Nephron progenitor cell (in vitro differentiated cells): ENCODE measurements at places on chromosomes 1 and 21.

DNA sequence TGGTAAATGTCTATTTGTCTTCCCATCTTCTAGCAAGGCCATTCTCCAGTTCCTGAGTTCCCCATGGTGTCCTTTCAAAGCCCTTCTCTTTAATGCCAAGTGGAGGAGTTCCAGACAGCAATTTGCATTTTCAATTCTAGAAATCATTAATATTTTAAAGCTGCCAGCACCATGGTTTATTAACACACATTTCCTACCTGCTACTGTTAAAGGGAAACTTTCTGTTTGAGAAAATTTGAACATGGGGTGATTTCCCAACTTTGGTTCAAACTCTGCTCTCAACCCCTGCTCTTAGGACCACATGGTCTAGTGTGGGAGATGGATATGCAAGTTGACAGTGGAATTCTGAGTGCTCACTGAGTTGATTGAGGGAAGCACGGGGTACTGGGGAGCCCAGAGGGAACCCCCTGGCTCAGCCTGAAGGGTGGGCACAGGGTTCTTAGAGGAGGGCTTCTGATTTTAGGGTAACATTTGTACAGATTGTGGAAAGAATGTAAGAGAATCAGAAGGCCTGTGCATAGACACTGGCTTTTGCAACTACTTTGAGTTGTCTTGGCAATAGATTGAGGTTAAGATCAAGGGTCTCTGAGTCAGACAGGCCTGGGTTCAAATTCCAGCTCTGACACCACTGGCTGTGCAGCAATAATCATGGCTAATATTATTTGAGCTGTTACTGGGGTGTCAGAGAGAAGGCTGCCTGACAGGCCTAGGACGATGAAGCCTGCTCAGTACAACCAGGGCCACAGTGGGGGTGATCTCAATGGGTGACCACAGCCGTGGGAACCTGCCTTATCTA, 97.8 kb downstream of the BEND5 start:
- no peak for DNase-seq

DNA sequence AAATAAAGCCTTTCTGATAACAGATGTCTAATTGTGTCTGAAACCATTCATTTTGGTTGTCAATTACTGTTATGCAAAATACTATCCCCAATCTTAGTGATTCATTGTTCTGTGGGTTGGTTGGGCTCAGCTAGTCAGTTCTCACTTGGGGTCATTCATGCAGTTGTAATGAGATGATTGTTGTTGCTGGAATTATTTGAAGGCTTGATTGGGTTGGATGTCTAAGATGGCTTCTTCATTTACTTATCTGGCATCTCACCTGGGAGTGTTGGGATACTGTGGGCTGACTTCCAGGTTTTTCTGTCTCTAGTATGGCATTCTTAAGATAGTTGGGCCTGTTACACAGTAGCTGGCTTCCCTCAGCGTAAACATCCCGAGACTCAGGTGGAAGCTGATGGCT, 217.8 kb upstream of the B3GALT2 start:
- DNase-seq = no peak

GRCh38 chr1:19892628-19893168, 10.5 kb downstream of the OTUD3 start:
- no peak for DNase-seq

DNA sequence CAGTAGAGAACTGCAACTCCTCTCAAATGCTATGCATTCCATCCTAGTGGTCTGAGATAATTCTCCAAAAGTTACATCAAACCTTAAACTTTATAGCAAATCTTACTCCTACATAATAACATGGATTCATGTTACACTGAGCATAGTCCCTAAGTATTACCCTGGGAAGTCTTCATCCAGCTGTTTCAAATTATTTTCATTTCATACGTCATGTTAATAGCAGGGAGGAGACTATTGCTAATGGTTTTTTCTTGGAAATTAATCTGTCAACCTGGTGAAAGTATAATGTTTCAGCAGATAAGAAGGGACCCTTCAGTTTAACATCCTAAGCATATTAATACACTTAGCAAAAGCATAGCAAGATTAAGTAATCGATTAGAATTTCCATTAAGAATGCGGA, 318.1 kb downstream of the USP25 start:
- DNase-seq = no peak

DNA sequence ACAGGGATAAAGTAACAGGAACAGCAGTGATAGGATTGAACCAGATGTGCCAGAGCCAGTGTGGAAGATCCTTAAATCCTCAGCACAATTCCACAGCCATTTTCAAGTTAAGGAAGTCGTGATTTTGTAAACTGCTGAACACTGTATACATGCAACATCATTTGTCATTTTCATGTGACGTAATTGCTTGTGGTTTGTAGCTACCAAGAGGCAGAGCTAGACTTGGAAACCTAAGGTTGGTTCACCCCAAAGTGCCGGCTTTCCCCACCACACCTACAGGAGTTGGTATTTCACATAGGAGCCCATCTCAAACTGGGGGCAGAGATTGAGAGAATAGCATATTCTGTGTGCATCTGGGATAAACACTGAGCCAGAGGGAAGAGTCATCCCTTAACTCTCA, 113.9 kb downstream of the CAPN8 start:
- DNase-seq = no peak

DNA sequence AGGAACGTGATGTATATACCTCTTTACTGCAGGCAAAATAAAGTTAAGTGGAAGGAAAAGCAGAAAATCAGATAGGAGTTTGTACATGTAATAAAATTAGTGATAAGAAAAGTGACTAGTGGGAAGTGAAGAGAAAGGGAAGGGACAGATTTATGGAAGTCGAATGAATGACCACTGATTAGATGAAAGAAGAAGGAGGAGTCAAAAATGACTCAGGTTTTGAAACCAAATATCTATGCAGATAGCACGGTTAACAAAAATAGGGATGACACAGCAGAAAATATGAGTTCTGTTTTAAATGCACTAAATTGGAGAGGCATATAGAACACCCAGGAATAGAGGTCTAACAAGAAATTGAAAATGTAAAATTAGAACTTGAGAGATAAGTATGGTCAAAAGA, 128.0 kb downstream of the HMCN1 start:
- DNase-seq = no peak

DNA sequence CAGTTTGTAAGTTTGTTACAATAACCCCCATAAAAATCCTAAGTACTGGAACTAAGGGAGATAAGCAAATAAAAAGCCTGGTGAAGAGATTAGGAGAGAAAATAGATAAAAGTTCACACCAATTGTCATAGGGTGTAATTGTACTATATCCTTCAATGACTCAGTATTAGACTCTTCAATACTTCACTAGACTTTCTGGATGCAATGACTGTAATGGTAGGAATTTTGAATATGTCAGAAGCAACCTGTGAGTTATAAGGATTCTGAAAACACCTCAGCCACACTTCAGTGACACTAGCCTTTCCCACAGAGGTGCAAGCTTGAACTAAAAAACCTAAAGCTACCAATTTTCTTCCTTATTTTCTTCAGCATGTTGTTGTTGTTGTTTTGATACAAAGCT, 147.9 kb downstream of the PTGER3 start:
- DNase-seq = no peak

- no peak for DNase-seq
These were observed 2.2 kb upstream of the HAO2 start for GRCh38 chr1:119366424-119366823.

- no peak for DNase-seq
These were observed 8.6 kb downstream of the EDEM3 start for GRCh38 chr1:184745929-184746638.
